ENCODE measurements at places on chromosomes 5 and 9.

- peak; percentile 97 for DNase-seq
Measured at GRCh38 chr9:99040251-99040900, 64.5 kb upstream of the TGFBR1 start.

DNA sequence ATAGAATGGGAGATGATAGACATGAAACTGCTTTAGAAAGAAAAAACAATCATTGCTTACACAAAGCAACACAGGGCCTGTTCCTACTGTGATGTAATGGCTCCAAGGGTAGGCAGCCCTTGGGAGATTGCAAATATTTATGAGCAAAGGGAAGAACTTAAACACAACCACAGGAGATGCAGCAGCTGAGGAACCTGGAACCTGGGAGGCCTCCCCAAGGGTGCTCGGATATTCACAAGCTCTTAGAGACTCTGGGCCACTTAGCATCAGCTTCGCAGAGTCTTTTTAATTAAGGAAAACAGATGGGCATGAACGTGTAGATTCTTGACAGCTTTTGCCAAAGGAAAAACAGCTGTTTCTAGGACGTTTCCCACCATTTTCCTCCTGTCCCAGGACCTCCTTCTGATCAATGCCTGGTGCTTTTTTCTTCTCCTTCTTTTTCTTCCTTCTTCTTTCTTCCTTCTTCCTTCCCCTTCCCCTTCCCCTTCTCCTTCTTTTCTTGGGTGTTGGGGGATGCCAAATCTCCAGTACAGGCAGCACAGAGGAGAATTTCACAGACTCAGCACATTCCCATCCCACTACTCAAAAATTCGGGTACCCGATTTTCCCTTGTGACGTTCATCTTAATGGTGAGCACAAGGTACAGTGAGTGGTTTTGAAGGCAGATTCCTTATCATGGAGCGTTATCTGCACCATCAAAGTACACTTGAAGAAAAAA, 28.1 kb upstream of the TCF7 start:
- no peak for DNase-seq

DNA sequence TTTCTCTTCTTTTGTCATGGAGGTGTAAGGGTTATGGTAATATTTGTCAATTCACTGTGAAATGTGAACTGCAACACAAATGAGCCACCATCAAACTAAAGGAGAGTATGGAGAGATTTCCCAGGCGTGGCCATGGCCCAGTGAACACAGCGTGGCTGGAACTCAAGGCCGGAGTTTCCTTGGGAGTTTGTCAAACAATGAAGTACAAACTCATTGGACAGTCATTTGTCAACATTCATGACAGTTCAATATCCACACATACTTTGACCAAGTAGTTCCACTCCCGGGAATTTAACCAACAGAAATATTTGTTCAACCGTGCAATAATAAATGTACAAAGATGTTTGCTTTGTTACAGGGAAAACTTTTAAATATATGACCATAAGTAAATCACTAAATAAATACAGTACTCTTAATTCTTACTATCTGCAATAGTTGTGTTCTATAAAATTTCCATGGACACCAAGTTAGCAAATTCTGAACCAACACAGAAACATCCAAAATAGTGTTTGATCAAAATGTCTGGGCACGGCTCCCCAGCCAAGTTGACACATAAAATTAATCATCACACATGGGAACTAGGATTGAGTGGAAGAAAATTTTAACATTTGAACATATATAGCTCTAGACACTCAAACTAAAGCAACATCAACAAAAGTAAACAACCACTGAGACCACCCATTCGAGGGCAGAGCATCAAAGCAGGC, 87.1 kb downstream of the DIRAS2 start:
- DNase-seq, result no peak

- peak; percentile 89 for DNase-seq
Measured at GRCh38 chr9:134544388-134545214, 97.0 kb upstream of the COL5A1 start.

- DNase-seq, result no peak
Measured at GRCh38 chr9:106861640-106862109, 1.3 kb upstream of the ZNF462 start.

DNA sequence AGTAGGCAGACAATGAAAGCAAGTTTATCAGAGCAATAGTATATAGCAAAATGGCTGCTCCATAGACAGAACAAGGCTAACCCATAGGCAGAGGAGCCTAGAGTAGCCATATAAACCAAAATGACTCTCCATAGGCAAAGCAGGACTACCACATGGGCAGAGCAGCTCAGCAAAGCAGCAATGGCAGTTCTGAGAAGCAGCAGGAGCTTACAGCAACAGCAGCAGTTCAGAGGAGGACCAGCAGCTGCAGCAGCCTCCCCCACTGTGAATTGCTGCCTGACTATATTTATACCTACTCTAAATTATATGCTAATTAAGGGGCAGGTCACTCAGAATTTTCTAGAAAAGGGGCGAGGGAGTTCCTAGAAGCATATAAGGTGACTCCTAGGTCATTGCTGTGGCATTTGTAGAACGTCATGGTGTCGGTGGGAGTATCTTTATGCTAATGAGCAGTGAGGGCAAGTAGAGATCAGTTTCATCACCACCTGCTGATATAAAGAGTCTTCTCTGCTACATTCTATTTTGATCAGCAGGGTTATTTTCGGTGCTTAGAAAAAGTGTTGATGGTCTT, 1115.5 kb downstream of the DTWD2 start:
- no peak for DNase-seq

GRCh38 chr5:159763562-159763961, 152.7 kb upstream of the ADRA1B start:
- DNase-seq, result no peak

DNA sequence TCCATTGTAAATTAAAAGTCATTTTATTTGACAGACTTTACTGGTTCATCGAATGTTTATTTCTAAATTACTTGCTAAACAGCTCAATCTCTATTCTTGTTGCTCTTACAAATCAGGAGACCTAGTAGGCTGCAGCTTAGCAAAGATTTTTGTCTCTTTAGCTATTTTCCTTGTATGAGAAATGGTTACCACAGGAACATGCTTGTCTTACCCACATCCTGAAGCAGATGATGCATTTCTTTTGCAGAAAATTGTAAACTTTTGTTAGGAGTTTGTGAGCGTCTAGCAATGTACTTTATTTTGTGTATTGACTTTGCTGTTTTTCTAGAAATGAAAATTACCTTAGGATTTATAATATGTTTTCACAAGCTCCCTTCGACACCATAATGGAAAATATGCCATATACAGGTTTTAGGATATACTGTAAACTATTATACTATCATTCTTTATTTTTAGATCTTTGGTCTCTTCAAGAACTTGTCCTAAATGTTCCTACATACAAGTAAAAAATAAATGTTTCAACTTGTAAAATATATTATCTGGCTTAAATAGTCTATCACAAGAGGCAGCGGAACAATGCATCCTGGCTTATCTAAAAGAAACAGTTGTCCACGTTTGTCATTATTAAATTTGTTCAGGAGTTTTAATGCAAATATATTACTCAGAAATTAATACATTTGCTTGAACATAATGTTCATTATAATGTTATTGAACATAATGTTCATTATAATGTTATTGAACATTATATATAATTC, 54.1 kb downstream of the SPEF2 start:
- DNase-seq, result no peak

DNA sequence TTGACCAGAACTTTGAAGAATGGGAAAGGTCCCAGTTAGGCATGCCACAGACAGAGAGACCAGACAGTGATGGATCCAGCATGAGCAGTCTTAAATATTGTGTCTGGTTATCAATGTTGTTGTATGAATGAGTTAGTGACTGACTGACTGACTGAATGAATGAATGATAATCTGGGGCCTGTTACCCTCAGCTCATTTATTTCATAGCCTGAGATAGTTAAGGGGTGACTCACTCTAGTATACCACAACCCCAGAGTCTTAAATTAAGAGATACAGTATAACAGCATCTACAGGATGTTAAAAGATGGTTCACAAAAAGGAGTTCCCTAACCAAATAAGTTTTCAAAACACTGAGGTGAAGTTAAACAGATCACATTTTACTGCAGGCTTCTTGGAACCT, 133.5 kb downstream of the SGCD start:
- no peak for DNase-seq

GRCh38 chr9:71583792-71584191, 184.5 kb downstream of the CEMIP2 start:
- peak; percentile 8 for DNase-seq

- DNase-seq, result no peak
Measured at GRCh38 chr9:78692871-78693270, 395.9 kb downstream of the PSAT1 start.

DNA sequence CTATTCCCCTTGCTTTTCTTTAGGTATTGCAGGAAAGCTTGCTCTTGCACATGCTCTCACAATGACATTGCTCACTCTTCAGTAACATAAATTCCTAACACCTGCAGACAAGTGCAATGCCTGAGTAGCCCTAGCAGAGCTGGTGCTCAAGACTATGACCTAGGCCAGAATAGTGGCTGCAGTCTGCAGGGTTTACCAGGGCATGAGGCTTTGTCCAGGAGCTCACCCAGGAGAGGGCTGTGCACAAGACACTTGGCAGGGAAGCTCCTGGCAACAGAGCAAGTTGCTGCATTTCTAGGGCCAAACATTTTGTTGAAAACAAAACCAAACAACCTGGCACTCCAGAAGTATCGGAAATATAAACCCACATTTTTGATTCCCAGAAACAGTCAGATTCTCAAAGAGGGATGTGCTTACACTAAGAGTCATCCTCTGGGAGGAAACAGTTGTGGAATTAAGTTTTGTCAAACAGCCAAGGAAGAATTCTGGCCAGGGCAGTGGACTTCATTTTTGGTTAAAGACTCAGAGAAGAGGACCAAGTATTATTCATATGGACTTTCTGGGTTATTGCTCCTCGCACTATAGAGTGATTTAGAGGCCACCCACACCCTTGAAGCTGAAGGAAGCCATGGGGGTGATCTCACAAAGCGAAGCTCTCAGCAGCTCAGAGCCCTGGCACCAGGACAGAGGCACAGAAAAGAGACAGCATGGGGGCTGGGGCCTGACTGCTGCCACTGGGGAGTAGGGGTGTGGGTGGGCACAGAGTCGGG, 44.9 kb downstream of the MACROH2A1 start:
- peak; percentile 96 for DNase-seq

DNA sequence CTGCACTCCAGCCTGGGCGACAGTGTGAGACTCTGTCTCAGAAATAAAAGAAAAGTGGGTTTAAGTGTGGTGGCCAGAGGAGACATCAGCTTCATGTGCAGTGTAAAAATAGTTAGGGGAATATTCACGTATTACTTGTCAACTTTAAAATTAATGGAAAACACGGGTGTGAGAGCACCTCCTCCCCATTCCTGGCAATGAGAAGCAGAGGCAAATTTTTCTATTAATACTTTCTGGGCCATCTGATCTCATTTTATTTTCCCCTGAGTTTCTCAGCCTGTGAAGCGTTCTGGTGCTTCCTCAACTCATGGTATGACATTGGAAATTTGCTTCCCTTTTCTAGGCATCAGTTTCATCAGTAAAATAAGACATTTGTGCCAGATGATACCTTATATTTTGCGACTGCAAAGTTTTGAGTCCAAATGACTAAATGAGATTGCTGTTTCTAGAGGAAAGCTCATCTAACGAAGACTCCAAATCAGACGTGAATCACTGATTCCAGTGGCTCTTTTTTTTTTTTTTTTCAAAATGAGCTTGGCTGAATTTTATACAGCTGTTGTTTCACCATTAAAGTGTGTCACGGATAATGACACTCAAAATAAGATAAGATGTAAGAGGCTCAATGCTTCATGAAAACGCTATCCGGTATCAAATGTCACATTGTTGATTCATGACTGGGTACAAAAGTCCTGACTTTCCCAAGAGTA, 104.6 kb downstream of the MSX2 start:
- DNase-seq, result no peak

DNA sequence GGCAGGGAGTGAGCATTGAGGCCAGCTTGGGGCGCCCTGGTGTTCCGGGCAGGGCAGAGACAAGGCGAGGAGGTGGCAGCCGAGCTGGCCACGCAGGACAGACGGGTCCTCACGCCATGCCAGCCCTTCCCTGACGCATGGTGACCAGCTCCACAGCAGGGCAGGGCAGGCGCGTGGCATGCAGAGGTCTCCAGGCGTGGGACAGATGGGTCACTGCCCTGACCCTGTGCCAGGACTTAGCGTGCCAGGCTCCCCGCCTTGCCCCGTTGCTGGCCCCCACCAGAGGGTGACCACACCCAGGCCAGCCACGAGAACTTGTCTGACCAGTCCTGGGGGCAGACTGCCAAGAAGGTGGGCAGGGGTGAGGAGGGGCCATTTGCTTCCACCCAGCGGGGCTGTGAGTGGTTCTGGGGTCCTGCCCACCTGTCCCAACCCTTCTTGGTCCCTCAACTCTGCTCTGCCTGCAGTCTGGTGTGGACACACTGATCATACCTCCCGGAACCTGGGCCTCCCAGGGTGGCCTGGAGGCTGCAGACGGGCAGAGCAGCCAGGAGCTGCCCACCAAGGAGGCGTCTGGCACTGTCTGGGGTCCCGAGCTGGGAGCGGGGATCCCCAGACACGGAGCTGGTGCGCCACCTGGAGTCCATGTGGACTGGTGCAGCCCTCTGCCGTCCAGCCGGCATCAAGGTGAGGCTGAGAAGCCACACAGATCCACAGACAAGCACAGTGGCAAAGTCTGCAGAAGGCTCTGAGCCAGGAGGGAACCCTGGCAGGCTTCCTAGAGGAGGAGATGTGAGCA, at the start of gene RNF224:
Gene RNF224 (plus strand): TSS at position 449 of the 799 bp plus-strand sequence. CDS start 834 bp downstream, outside the sequence.
- peak; percentile 63 for DNase-seq

- peak; percentile 43 for DNase-seq
Measured at GRCh38 chr9:28120184-28120583, 546.9 kb upstream of the C9orf72 start.

DNA sequence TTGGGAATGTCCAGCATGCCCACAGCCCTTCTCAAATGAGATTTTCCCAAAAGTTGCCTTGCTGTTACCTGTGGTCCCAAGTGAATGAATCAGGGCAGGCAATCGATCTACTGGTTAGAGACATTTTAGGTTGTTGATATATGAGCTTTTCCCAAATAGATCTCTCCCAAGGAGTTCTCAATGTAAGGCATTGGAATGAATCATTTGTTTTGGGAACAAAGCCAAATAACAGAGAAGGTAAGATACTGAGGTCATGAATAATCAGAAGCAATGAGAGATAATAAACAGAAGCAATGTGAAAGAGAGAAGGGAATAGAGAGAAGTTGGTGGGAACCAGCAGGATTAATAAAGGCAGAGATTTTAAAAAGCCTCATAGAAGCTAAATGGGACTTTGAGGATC, 93.6 kb upstream of the FER start:
- DNase-seq, result no peak

GRCh38 chr9:7370988-7371387, 428.6 kb downstream of the DMAC1 start:
- peak; percentile 64 for DNase-seq
